ENCODE measurements at places on chromosomes 6 and 20.

DNA sequence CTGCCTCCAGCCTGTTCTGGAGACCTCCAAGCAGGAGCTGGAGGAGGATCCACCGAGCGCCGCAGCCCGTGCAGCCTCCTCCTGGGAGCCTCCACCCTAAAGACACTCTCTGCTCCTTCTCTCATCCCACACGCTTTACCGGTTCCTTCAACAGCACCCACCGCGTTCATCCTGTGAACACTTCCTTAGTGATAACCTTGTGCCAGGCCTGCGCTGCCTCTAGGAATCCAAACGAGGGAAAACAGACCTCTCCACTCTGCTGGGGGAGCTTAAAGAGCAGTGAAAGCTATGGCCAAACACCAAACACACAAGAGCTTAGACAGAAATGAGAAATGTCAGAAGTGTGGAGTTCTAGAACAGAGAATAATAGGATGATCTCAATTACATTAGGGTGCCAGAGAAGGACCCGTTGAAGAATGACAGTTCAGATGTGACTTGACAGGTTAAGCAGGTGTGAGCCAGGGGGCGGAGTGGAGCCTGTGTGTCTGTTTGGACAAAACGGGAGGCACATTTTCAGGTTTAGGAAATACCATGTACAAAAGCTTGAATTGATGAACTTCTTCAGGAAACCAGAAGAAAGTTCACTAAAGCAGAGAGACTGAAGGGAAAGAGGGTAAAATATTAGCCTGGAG, 28.5 kb upstream of the HLA-DRB5 start:
- no peak for DNase-seq

- no peak for DNase-seq
Observed at GRCh38 chr6:119720160-119720559, 370.6 kb upstream of the MAN1A1 start.

DNA sequence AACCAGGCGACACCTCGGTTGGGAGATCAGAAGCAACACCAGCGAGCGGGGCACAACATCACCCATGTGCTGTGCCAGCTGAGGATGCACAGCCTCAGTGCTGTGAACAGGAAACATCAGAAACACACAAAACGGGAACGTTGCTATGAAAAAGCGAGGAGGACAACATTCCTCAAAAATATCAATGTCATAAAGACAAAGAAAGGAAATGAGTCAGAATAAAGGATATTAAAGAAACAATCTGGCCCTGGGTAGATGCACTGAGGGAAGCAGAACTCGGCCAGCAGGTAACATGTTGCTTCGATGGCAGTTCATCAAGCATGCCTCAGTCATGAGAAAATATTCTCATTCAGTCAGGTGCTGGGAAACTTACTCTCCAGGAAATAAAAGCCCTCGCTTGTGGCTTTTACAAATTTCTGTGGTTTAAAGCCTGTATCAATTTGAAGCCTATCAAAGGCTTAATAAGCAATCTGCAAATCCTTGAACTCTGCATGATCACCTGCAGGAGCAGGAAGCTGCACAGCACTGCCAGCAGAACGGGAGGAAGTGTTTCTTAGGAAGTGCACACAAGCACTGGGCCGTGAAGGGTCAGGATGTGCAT, 77.5 kb downstream of the GINS1 start:
- DNase-seq: no peak

DNA sequence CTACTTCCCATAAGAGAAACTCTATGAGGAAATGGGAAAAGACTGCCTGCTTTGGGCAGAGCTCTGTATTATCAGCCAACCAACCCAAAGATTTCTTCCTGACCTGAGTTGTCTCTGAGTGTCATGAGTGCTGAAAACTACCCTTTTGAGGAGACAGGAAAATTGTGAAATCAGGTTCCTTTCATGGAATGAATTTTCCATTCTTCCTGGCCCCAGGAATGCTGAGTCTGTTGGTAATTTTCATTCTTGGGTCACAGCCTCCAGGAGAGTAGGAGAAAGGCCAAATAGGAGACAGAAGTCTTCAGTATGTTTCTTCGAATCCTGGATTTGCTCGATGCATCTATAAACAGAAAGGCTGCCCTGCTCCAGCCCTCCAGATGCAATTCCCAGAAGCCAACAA, 53.6 kb downstream of the SCML4 start:
- DNase-seq: no peak

- DNase-seq: no peak
Observed at GRCh38 chr6:35742842-35743241, 6.0 kb downstream of the ARMC12 start.

Data from stimulated activated CD4-positive, alpha-beta T cell treated with anti-CD3 and anti-CD28 coated beads, Interleukin-15, amount 100 ng/mL, for 1 hour (primary cell).